ENCODE measurements at places on chromosomes 13 and 19.

- DNase-seq, result peak; percentile 2
Measured at GRCh38 chr13:113112893-113113845, 7.6 kb downstream of the F7 start.

GRCh38 chr19:4297901-4298809, 4.0 kb downstream of the TMIGD2 start:
- DNase-seq, result no peak

GRCh38 chr19:35534803-35535480, 1.7 kb downstream of the GAPDHS start:
- DNase-seq, result no peak

GRCh38 chr19:39684267-39684666, 20.0 kb upstream of the LGALS14 start:
- no peak for DNase-seq

DNA sequence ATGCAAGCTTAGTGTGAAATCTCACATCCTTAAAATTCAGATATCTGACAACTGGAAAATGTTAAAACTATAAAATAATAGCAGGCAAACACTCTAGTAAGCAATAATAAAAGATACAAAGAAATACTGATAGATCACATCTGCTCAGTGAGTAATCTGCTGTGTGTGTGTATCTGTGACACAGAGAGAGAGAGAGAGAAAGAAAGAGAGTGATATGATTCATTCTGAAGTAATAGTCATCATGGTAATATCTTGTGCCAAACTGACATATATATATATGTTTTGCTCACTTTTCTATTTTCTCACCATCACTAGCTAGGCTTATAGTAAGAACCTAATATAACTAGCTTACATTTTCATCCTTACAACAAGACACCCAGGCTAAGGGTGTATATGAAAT, 288.0 kb upstream of the SLITRK6 start:
- DNase-seq, result no peak

GRCh38 chr13:61029064-61029463, 386.6 kb downstream of the PCDH20 start:
- DNase-seq, result no peak

- DNase-seq, result no peak
Measured at GRCh38 chr13:33649212-33649878, 168.6 kb upstream of the RFC3 start.

- no peak for DNase-seq
Measured at GRCh38 chr19:33905937-33906577, 109.4 kb downstream of the KCTD15 start.

DNA sequence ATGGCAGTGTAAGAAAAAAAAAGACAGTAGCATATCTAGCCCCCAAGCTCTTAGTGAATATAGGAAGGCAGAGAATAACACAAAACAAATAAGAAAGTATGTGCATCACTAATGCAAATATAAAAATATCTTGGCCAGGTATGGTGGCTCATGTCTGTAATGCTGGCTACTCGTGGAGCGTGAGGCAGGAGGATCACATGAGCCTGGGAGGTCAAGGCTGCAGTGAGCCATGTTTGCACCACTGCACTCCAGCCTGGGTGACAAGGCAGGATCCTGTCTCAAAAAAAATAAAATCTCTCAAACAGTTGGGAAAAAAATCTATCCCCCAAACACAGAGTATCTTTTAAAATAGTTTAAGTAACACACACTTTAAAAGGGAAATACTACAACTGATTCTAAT, 17.4 kb downstream of the SPART start:
- DNase-seq, result no peak

GRCh38 chr13:57437587-57437986, 194.0 kb upstream of the PCDH17 start:
- DNase-seq, result no peak

- DNase-seq, result no peak
Measured at GRCh38 chr13:66513728-66514127, 716.4 kb downstream of the PCDH9 start.

Data from activated gamma-delta T cell treated with Interleukin-2 at 50 U/mL for 16 hours (primary cell).